Epithelial cell of proximal tubule (primary cell): ENCODE measurements at places on chromosomes 4 and X. TPM values are rescaled to one million over a fixed set of nuclear protein-coding genes. Genes with fewer than 3 reads are reported as not detected.

DNA sequence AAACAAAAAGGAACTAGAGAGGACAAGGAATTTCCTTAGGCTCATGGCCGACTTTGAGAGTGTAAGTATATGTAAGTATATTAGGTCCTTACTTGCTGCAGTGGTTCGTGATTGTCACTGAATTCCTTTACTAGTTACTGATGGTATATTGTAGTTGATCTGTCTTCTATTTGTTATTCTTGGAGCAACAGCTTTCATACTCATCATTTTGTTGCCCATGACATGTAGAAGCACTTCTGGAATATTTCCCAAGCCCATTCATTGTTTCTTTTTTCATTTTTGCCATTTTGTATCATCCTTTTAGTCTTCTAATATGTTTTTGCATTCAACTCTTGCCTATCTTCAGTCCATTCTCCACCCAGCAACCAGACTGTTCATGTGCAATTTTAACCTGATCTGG, 170.0 kb downstream of the ARHGAP10 start:
- DNase-seq = no peak

GRCh38 chrX:39527025-39527424, 570.7 kb downstream of the BCOR start:
- DNase-seq = no peak

DNA sequence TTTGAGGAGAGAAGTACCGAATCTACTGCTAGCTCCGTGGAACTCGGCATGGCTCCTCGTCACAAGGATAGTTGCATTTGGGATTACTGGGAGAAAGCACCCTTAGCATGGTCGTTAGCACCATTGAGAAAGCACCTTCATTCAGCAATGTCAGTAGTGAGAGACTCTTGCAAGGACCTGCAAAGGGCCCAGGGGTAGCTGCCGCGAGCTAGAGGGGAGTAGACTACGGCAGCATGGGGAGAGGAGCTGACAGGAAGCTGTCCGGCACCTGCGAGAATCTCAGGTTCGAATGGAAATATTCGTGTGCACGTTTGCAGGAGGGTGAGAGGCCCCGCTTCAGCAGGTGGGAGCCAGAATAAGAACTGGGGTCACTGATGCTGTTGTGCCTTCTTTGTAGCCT, 20.2 kb downstream of the TLR10 start:
- no peak for DNase-seq

GRCh38 chr4:21765810-21766407, 182.7 kb downstream of the KCNIP4 start:
- DNase-seq = no peak

- no peak for DNase-seq
Measured at GRCh38 chrX:139815771-139816170, 107.8 kb upstream of the MCF2 start.

DNA sequence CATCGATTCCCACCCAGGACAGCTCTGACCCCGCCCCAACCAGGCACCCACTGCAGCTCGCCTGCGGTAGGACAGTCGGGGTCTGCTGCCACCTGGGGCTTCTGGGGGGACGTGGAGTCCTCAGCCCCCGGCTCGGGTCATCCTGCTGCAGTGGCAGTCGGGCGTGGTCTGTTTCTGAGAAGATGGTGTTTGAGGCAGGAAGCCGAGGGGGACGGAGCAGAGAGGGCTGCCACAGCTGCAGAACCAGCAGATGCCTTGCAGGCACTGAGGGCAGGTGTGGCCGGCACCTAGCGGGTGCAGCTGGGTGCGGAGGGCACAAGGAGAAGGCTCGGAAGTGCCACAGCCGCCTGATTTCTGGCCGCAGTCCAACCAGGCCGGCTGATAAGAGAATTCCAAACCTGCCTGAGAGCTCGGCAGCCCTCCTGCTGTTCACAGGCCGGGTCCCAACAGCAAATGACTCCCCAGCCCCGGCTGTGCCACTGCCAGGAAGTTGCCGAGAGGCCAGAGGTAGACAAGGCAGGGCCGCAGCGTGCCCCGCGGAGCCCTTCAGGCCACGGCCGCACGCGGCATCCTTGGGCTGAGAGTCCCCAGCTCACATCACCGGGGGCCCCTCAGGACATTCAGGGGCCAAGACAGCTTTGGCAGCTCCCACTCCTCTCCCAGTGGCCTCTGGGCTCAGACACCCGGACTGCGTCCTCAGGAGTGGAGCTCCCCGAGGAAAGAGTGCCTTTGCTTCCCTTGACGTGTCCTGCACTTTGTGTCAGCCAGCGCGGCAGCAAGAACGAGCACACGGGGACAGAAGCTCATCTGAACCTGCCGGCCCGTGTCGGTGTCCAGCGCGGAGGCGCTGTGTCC, 9.4 kb upstream of the CPLX1 start:
- DNase-seq = no peak

DNA sequence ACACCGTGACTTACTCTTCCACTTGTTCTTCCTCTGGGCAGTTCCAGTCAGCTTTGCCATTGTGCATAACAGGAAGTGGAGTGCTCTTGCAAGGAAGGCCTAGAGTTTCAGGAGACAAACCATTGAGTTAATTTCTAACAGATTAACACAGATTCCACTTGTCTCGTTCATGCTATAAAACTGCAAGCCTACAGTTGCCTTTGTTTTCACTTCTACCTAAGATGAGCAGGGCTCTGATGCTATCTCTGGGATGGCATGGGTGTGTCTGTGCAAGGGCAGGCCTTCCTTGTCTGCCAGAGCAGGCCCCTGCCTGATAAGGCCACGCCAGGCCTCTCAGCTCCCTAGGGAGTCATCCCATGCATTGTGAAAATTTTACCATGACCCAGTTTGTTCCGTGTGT, 67.7 kb upstream of the PGRMC2 start:
- peak; percentile 89 for DNase-seq

CLGN gene
- 7.7 and 8.1 TPM in 2 replicates for total RNA-seq

UTP3 gene
- total RNA-seq = 28.0 and 29.0 TPM in 2 replicates

MND1 gene
- 15.2 and 30.0 TPM in 2 replicates for total RNA-seq

KCND1 gene
- total RNA-seq = 0.51 and 1.1 TPM in 2 replicates

PNMA6A gene
- total RNA-seq = 2.5 and 3.3 TPM in 2 replicates

CXCL6 gene
- total RNA-seq = 7.2 and 17.1 TPM in 2 replicates
